ENCODE measurements at places on chromosomes 4 and X.

DNA sequence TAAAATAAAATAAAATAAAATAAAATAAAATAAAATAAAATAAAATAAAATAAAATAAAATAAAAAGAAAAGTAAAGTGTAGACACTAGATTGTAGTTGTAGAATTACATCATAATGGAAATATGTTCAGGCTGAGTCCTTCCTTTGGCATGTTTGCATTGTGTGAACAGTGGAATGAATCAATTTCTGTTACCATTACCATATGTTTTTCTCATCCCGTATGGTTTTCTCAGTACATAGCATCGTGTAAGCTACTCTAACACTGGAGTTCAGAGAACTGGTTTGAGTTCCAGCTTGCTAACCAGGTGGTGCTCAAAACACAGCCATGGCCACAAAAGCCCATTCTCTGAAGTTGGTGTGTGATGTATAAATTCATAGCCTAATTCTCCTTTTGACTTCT is 45.9 kb downstream of the USP11 start:
- peak; percentile 21 for DNase-seq

- no peak for DNase-seq
Observed at GRCh38 chrX:19086102-19086772, 36.0 kb downstream of the ADGRG2 start.

- no peak for DNase-seq
Observed at GRCh38 chr4:177214935-177215334, 94.7 kb upstream of the NEIL3 start.

DNA sequence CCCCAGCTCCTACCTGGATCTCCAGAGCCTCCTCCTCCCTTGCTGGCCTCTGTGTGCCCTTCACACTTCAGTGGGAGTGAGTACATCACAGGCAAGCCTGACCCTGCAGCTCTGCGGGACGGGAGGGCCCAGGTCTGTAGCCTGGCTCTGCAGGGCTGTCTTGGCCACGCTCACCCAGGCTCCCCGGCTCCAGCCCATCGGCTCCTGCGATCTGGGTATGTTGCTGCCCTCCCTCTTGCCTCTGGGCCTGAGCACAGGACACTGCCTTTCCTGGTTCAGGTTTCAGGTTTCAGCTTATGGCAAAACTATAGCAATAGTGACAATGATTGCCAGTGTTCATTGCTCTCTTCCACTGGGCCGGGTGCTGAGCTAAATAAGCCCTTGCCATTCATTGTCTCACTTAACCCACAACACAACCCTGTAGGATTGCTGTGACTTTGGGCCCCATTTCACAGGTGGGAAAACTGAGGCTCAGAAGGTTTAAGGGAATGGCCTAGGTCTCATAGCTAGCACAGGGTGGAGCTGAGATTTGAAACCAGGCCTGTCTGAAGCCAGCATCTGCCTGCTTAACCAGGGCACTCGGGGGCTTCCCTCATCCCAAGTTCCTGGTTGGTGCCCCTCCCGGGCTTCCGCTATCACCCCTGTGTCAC is 44.6 kb upstream of the SORCS2 start:
- DNase-seq: no peak

GRCh38 chr4:176261481-176261880 is 7.5 kb downstream of the ASB5 start:
- DNase-seq: no peak

DNA sequence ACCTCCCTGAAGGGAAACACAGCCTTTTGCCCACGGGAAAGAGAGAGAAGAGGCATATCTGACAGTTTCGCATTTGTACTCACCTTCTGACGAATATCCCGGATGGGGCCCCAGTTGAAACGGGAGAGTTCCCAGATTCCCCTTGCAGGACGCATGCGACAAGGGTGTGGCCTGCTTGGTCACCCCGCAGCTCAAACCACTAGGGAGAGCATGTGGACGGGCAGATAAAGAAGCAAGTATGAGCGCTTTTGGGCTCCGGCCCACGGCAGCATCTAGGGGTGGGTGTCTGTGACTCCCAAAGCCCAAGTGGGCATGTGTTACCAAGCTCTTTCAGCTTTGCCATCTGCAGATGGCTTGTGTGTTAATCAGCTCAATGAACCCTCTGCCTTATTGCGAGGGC is 70.1 kb upstream of the MED14 start:
- no peak for DNase-seq

DNA sequence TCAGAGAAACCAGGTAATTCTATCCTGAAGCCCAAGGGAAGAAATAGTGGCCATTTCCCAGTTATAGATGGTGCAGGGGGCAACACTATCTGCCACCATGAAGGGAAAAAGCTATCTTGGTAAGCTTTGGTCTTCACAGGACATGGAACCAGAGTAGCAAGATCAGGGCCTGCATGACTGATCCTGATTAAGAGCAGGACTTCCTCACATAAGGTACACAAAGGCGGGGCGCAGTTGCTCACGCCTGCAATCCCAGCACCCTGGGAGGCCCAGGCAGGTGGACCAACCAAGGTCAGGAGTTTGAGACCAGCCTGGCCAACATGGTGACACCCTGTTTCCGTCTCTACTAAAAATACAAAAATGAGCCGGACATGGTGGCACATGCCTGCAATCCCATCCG is 148.4 kb upstream of the USP9X start:
- DNase-seq: no peak

DNA sequence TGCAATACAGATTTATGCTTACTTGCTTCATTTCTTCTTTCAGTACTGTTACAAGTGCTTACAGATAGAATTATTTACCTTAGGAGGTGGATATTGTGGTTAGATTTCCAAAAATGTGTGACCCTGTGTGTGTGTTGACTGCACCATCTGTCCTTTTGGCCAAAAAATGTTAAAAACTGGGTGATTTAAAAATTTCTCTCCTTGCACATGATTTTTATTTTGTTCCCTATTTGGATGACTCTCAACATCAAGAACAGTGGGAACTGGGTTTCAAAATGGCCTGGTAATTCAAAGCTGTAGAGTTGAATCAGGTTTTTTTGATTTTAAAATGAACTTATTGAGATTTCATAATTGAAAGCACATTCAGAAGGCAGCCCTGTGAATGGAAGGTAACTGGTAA is 1132.9 kb downstream of the RAPGEF2 start:
- no peak for DNase-seq

GRCh38 chrX:101265869-101266428 is 25.2 kb downstream of the TAF7L start:
- DNase-seq: no peak

- DNase-seq: no peak
Observed at GRCh38 chrX:129786210-129786651, 6.5 kb downstream of the SASH3 start.
